ENCODE measurements at places on chromosomes 6 and 20.

DNA sequence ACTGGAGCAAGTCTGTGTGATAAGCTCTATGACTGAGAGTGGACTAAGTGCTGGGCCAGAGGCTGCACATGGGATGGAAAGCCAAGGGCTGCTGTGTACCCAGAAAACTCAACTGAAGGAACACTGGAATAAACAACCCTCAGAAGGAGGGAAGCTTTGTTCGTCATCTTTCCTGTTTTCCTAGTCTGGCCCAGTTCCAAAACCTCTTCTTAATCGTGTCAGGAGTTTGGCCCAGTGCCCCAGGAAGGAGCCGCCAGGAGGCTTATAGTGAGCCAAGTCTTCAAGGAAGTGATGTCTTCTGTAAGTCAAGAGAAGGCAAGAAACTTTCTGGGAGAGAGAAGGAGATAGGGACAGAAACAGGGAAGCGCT is 23.3 kb upstream of the TOP1 start:
- DNase-seq: peak; percentile 99

DNA sequence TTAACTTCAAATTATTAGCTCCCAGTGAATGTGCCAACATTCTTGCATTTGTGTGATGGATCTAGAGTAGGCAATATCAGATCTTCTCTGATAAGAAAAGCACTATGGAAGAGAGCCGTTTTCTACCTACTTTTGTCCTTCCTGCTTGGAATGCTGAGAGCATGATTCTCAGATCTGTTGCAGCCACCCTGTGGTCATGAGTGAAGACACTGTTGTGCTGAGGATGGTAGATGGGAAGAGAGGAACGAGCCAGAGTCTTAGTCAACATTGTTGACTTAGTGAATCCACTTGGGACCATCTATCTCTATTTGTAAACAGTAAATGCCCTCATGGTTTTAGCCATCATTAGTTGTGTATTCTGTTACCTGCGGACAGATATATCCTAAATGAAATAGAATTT is 202.6 kb downstream of the CD109 start:
- peak; percentile 15 for DNase-seq

DNA sequence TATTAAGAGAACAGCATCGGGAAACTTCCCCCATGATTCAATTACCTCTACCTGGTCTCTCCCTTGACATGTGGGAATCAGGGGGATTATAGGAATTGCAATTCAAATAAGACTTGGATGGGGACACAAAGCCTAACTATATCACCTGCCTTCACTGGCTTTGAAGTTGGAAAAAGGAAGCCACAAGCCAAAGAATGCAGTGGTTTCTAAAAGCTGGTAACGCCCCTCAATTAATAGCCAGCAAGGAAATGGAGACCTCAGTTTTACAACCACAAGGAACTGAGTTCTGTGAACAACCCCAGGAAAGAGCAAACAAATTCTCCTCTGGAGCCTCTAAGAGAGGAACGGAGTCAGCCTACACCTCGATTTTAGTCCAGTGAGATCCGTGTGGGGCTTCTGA is 244.1 kb downstream of the TFAP2A start:
- DNase-seq: no peak

DNA sequence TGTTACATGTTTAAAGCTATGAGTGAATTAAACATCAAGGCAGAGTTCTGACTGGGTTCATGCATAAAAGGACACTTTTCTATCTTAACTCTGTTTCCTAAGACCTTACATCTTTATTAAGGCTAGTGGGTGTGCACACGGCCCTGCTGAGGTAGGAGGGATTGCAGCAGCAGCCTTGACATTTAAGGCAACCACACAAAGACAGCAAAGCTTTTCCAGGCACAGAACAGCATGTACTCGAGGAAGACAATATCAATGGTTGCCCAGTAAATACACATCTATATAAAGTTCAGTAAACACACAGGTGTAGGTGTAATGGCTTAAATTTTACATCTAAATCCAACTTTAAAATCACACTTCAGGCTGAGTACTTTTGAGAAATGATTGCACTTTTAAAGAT is 79.8 kb upstream of the LOC128125822 start:
- DNase-seq: no peak

DNA sequence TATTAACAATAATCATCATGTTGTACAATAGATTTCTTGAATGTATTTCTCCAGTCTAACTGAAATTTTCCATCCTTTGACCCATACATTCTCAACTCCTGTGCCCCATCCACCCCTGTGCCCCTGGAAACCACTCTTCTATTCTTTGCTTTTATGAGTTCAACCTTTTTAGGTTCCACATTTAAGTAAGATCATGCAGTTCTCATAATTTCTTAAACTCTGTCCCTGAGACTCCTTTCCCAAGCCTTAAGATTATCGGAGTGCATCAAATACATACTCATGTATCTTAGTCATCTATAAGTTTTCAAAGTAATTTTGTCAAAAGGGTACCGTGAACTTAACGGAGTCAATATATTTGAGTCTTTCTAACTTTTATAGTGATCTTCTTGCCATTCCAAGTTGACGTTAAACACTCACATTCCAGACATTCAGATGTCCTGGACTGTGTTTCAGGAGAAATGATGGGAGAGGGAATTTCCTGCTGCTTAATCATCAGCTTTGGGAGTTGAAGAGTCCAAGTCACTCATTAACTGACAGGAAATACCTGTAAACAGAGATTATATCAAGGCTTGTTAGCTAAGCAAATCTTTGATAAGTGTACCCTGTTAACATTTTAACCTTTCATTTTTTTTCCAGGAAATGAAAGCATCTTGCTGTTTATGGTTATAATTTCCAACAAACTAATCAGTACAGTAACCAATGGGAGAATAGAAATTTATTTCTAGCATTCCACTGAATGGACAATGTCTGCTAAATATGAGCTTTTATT is 73.3 kb downstream of the ADGRG6 start:
- DNase-seq: no peak

- DNase-seq: no peak
Observed at GRCh38 chr6:137699031-137699683, 167.9 kb upstream of the TNFAIP3 start.

DNA sequence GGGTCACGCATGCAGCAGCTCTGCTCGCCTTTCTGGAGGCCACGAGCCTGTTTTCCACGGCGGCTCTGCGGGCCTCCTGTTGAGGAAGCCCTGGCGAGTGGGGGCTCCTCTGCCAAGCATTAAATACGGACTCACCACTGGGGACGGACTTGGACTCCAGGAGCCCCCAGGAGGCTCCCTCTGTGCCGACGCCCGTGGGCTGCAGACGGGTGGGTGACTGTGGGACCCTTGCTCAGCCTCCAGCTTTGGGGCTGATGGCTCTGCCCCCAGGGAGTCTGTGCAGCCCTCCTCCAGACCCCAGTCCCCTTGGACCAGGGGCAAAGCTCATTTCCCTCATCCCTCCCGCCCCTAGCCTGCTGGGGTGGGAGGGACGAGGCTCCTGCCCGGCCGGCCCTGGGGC is 236.2 kb downstream of the TAF4 start:
- no peak for DNase-seq

- peak; percentile 40 for DNase-seq
Observed at GRCh38 chr6:44439270-44440045, 52.0 kb downstream of the CDC5L start.

DNA sequence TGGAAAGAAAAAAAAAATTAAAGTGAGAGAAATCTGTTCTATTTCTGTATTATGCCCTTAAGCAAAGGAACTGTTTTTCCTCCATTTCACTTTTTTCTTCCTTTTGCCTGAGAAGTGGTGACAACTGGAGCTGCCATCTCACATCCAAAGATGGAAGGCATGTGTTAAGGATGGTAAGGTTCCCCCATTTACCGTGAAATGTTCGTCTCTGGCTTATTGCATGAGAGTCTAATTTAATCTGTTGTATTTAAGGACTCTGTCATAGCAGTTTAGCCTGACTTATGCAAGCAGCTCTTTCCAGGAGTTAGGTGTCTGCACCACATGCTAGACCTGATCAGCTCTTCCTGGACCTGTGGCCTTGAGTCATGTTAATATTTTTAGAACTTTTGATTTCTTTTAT is 389.5 kb upstream of the MAP3K7 start:
- no peak for DNase-seq

DNA sequence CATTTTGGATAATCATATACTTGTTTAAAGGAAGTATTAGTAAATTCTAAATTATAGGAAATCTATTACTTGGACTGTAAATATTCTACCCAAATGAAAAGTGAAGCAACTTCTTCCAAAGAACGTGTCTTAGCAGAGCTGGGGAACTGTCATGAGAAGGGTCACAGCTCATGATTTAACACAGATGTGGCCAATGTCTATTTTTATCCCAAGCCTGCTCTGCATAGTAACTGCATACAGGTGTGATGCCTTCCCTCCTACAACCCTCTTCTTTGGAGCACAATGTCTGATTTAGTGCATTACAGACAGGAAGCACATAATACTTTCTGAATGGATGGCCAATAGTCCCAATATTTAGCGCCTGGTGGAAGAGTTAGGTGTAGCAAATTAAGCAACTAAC is 138.7 kb upstream of the THEMIS start:
- no peak for DNase-seq

GRCh38 chr6:45815466-45816125 is 200.1 kb downstream of the CLIC5 start:
- DNase-seq: no peak

DNA sequence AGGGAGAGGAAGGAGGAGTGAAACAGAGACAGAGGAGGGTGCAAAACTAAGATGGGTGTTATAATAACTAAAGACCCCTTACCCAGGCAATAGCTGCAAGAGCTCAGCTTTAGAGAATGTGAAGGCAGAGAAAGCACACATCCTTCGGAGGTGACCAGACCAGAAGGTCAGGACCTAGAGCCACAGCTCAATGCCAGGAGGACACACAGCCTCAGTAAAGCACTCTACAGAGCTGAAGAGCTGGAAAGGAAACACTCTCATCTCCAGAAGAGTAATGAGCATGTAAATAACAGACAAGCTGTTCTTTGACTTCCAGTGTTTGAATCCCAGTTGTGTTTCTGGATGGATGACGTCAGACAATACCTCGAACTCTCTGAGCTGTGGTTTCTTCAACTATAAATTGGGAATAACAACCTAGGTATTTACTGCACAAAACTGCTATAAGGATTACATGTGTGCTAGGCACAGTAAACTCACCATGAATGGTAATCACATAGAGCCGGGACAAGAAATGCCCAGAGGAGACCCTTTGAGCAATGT is 63.2 kb downstream of the MAP3K5 start:
- DNase-seq: no peak

- no peak for DNase-seq
Observed at GRCh38 chr6:35967076-35967774, 46.3 kb upstream of the SRPK1 start.

- DNase-seq: no peak
Observed at GRCh38 chr6:148440877-148441453, 98.3 kb downstream of the SASH1 start.

- peak; percentile 77 for DNase-seq
Observed at GRCh38 chr6:45714741-45715507, 300.7 kb downstream of the CLIC5 start.

DNA sequence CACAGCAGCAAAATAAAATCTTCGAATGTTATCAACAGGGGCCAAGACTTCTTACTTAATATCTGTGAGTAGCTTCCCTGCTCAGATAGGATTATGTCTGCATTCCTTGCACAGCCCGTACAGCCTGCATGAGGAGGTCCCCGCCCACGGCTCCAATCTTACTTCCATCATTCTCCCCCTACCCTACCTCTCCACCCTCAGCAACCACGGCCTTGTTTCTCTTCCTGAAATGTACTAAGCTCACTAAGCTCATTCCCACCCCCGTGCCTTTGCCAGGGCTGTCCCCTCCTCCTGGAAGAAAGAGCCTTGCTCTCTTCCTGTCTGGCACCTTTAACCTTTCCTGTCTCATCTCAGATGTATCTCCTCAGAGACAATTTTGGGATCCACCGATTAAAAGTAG is 120.4 kb downstream of the BCAS1 start:
- DNase-seq: no peak

GRCh38 chr6:74993136-74993535 is 212.7 kb downstream of the COL12A1 start:
- no peak for DNase-seq

- no peak for DNase-seq
Observed at GRCh38 chr20:57891014-57891413, 181.2 kb upstream of the PMEPA1 start.

- DNase-seq: no peak
Observed at GRCh38 chr20:6708010-6708409, 59.5 kb upstream of the BMP2 start.

- DNase-seq: no peak
Observed at GRCh38 chr6:47452899-47453298, 24.7 kb upstream of the CD2AP start.

GRCh38 chr6:166097914-166098522 is 69.6 kb downstream of the TBXT start:
- DNase-seq: peak; percentile 8

DNA sequence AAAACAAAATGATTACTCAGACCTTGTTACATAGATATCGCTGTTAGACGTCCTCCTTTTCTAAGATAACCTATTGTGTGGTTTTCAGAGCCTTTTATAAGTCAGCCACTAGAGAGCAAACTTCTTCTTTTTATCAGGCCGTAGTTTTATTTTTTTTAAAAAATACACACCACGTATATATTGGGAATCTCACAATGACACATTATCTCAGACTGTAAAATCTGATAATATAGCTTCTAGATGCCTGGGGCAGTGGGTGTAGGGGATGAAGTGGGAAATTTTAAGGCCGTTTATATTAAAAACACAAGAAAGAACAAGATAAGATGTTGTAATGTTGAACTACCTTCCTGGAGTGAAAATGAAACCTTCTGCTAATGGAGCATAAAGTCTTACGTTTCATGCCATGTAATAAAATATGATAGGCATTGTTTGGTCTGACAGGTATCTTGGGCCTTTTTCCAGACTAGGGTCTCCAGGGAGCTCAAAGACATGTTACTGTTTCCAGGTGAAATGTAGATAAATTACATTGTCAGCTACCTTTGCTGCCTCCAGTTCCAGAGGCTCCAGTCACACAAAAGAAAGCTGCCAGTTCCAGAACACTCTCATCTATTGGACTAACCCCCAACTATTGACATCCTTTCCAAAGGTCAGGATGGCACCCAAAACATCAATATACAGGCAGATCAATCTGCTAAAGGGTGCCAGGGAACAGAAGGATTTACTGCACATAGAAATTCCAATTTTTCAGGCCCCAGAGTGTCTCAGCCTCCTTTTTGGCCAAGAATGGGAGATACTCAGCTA is 130.2 kb upstream of the AKIRIN2 start:
- peak; percentile 57 for DNase-seq
